Hypothalamus (tissue), 51 donors: ENCODE measurements at places on chromosomes 2 and 18.

- no peak for DNase-seq
Observed at GRCh38 chr2:12037301-12037700, 290.9 kb downstream of the LPIN1 start.

DNA sequence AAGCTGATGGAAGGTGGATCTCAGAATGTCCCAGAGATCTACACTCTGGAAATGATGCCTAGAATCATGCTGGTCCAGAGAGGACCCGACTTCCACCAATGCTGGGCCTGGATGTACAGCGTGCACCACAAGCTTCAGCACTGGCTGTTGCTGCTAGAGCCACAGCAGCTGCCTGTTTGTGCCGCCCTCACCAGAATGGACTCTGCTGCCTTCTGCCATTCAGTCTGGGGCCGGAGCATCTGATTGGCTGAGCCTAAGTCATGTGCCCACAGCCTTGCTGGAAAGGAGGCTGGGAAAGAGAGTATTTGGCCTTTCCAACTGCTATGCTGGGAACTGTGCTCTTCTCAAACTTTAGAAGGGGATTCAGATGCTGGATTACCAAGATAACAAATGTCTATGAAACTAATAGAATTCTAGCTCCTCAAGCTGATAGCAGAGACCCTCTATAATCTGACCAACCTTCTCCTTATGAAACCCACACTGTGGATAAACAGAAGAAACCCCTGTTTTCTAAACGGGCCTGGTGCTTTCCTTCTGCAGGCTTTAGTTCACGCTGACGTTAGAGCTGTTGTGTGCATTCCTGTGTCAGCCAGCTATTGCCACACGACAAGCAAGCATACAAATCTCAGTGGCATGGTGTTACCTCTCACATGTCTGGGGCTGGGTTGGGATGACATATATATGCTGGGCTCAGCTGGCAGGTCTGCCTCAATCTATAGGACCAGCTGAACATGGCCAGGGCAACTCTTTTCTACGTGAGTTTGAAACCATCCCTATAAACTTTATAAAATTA lies 4.1 kb upstream of the LOXHD1 start:
- peak; percentile 86 for DNase-seq

DNA sequence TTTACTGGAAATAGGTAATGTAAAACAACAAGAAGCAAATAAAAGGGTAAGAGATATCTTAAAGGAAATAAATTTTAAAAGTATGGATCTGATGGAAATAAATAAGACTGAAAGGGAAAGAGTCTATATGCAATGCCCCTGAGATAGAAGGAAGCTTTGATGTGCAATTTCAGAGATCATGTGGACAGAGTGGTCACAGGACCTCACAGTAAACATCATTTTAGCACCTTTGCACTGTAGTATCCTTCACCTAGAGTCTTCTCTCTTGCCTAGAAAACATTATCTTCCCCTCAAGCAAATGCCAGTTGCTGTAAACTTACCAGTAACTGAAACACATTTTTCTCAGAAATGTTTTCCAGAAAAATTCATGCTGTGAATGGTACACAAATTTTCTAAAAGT lies 1621.3 kb upstream of the TMEFF2 start:
- no peak for DNase-seq

DNA sequence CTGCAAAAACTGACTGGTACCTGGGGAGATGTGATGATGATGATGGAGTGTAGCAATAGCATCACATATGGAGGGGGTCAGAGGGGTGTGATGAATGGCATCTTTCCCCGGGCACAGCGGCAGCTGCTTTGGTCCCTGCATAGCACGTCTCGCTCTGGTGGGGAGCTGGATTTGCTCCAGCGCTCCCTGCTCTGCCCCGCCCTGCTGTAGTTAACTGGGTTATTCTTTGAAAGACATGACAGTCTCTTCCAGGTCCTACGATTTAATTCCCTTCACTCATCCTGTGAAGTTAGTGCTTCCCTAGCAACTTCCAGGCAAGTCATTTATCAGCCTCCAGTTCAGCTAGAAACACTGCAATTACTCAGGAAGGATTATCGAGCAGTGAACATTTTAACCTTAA lies 463.1 kb downstream of the TSN start:
- no peak for DNase-seq
